Endothelial cell of umbilical vein (primary cell): ENCODE measurements at places on chromosomes 13 and 19. TPM values are rescaled to one million over a fixed set of nuclear protein-coding genes. Genes with fewer than 3 reads are reported as not detected.

DNA sequence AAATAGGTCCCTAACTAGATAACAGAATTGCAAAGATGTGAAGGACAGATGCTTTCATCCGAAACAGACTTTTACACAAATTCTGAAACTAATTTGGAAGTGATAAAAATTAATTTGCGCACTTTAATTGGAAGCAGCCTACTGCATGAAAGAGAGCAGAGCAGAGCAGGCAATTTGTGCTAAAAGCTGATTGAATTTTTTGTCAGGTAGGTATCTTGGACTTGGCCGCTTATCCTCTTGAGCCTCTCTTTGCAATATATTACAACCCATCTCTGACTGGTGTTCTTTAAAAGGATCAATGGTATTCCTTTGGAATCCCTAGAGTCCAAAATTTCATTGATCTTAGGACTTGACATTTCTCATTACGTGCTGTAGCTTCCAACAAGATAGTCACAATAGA is 183.3 kb upstream of the MAB21L1 start:
- H3K4me3 ChIP-seq: no peak overlapping the region
- H3K4me1 ChIP-seq: no peaks in the 10 kb centered on the region

DNA sequence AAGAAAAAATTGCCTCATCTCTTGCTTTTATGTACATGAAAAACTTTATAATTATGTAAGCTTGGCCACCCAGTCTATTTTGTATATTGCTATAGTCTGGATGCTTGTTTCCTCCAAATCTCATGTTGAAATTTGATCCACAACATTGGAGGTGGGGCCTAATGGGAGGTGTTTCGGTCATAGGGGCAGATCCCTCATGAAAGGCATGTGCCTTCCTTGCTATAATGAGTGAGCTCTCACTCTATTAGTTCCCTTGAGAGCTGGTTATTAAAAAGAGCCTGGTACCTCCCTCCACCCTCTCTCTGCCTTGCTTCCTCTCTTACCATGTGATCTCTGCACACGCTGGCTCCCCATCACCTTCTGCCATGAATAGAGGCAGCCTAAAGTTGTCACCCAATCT is 1005.1 kb downstream of the PCDH9 start:
- H3K4me3 ChIP-seq: no peak overlapping the region
- H3K4me1 ChIP-seq: no peaks in the 10 kb centered on the region
- DNase-seq: no peak
- no peaks in the 10 kb centered on the region for H3K36me3 ChIP-seq

GRCh38 chr13:39509616-39510315 is 93.2 kb downstream of the LHFPL6 start:
- H3K27ac ChIP-seq: no peak overlapping the region
- no peaks in the 10 kb centered on the region for H3K4me1 ChIP-seq
- no peak overlapping the region for H3K4me3 ChIP-seq
- H3K27me3 ChIP-seq: no peaks in the 10 kb centered on the region
- DNase-seq: no peak
- no peaks in the 10 kb centered on the region for H3K36me3 ChIP-seq

GRCh38 chr19:40687525-40688016 is 2.9 kb downstream of the NUMBL start:
- H3K4me1 ChIP-seq: peaks cover 13% of the 10 kb centered on the region
- H3K4me3 ChIP-seq: no peak overlapping the region
- no peak for DNase-seq
- no peak overlapping the region for H3K27ac ChIP-seq
- H3K36me3 ChIP-seq: no peaks in the 10 kb centered on the region
- no peaks in the 10 kb centered on the region for H3K27me3 ChIP-seq

GRCh38 chr13:109747524-109747923 is 38.9 kb downstream of the IRS2 start:
- no peak overlapping the region for H3K27ac ChIP-seq
- no peaks in the 10 kb centered on the region for H3K36me3 ChIP-seq
- H3K4me1 ChIP-seq: no peaks in the 10 kb centered on the region
- no peak overlapping the region for H3K4me3 ChIP-seq
- no peaks in the 10 kb centered on the region for H3K27me3 ChIP-seq

DNA sequence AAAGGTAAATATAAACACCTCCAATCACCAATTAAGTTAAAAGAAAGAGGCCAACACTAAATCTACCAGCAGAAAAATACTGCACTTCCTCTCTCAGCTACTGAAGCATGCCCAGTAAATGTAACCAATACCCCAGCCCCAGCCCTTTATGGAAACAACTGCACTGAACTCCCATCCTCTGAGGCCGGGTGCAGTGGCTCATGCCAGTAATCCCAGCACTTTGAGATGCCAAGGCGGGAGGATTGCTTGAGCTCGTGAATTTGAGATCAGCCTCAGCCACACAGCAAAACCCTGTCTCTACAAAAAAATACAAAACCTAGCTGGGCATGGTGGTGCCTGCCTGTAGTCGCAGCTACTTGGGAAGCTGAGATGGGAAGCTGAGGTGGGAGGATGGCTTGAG is 221.6 kb upstream of the SOX21 start:
- no peaks in the 10 kb centered on the region for H3K4me1 ChIP-seq
- H3K27me3 ChIP-seq: peaks cover 1% of the 10 kb centered on the region
- H3K36me3 ChIP-seq: no peaks in the 10 kb centered on the region
- DNase-seq: no peak
- no peak overlapping the region for H3K27ac ChIP-seq

- no peak for DNase-seq
- no peaks in the 10 kb centered on the region for H3K36me3 ChIP-seq
- no peak overlapping the region for H3K4me3 ChIP-seq
- H3K27ac ChIP-seq: no peak overlapping the region
- H3K27me3 ChIP-seq: no peaks in the 10 kb centered on the region
- no peaks in the 10 kb centered on the region for H3K4me1 ChIP-seq
Observed at GRCh38 chr13:47117268-47117667, 220.4 kb upstream of the HTR2A start.

DNA sequence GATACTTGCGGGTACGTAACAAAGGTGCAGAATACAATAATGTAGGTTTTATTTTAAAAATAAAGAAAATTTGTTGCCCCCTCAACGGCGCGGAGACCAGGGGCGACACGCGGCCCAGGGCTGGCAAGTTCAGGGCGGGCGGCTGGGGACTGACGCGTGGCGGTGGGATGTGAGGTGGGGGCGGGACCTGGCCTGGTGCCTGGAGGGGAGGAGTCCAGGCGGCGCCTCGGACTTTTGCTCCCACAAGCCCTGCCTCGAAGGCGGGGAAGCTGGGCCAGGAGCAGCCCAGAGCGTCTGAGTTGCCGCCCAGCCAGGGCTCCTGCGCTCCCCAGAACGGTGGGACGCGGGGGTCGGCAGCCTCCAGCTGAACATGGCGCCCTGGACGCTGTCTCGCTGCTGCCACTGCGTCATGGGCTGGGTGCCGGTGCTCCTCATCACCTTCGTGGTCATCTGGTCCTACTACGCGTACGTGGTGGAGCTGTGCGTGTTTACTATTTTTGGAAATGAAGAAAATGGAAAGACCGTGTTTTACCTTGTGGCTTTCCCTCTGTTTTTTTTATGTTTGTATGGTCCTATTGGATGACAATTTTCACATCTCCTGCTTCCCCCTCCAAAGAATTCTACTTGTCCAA is 1122.8 kb upstream of the ATXN8OS start:
- no peak for DNase-seq
- no peak overlapping the region for H3K27ac ChIP-seq
- no peaks in the 10 kb centered on the region for H3K27me3 ChIP-seq

DNA sequence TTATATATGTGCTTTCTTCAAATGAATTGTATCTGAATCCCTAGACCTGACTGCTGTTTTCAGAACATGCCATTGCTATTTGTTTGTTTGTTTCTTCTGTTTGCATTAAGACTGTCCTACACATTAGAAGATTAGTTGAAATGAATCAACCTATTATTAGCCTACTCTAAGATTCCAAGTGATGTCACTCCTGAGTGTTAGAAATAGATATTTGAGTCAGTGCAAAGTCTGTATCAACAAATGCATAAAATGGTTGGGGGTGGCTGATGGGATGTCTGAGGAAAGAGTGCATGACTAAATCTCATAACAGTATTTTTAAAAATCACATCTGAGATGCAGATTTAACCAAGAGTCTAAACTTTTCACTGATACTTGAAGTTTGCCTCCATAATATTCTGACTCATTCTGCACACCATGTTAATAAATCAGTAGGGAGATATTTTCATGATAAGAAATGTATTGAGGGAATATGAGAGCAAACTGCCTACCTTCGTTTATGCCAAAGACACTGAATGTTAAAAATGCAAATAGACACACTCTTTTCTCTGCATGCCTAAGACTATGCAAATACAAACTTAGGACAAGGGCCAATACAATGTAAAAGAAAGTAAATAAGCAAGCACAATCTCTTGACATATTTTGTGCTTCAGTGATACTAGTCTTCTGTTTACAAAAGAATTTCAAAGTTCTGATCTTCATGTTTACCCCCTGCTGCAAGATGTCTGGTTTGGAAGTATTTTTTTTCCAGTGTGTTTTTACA is 253.3 kb downstream of the LIG4 start:
- no peak overlapping the region for H3K27ac ChIP-seq
- no peak overlapping the region for H3K4me3 ChIP-seq
- no peaks in the 10 kb centered on the region for H3K4me1 ChIP-seq

DNA sequence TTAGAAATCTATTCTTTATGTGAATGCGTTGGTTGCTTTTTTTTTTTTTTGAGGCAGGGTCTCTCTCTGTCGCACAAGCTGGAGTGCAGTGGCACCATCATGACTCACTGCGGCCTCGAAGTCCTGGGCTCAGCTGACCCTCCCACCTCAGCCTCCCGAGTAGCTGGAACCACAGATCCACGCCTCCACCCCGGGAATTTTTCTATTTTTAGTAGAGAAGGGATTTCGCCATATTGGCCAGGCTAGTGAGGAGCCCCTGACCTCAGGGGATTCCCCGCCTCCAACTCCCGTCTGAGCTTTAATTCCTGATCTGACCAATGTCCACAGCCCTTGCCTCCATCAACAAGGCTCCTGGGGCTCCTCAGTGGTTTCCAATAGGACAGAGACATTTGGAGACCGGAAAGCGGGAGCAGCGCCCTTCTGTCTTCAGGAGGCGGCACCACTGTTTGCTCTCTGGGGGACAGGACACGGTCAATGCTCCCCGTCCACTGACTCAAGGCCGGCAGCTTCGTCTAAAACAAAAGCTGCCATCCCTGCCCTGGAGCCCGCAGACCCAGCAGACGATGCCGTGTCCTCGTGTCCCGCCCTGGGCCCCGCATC is 503 bp downstream of the TUBA3C start:
- no peaks in the 10 kb centered on the region for H3K4me1 ChIP-seq
- H3K36me3 ChIP-seq: no peaks in the 10 kb centered on the region
- DNase-seq: no peak

- H3K27ac ChIP-seq: no peak overlapping the region
- no peaks in the 10 kb centered on the region for H3K27me3 ChIP-seq
- DNase-seq: no peak
- no peak overlapping the region for H3K4me3 ChIP-seq
- H3K36me3 ChIP-seq: no peaks in the 10 kb centered on the region
Observed at GRCh38 chr13:42380420-42381164, 108.6 kb downstream of the AKAP11 start.

DNA sequence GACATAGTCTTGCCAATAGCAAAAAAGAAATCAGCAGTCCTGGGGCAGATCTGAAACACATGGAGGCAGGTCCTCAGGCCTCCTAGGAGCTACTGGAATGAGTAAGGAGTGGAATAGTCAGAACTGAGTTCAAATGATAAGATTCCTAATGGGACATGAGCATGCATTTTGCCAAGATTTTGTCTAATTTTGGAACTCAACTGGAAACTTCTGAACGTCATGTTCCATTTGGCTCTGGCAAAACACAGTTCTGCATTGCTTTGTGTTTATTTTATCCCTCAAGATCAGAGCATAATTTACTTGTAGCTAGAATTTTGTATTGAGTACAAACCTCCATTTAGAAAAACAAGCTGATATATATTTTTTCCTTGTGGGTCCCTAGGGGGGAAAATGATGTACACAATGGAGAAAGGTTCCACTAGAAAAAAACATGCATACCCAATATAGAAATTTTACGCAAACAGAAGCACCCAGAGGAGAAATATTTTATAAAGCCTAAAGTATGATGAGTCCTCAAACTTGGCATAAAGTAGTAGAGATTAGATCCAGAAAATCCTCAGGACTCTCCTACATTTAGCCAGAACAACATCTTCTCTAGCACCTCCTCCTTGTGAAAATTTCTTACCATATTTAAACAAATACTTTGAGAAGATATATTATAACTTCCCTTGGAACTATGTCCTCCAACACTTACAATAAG is 149.0 kb upstream of the SERP2 start:
- no peak overlapping the region for H3K27ac ChIP-seq
- H3K4me3 ChIP-seq: no peak overlapping the region
- no peaks in the 10 kb centered on the region for H3K27me3 ChIP-seq
- peaks cover 5% of the 10 kb centered on the region for H3K4me1 ChIP-seq

DNA sequence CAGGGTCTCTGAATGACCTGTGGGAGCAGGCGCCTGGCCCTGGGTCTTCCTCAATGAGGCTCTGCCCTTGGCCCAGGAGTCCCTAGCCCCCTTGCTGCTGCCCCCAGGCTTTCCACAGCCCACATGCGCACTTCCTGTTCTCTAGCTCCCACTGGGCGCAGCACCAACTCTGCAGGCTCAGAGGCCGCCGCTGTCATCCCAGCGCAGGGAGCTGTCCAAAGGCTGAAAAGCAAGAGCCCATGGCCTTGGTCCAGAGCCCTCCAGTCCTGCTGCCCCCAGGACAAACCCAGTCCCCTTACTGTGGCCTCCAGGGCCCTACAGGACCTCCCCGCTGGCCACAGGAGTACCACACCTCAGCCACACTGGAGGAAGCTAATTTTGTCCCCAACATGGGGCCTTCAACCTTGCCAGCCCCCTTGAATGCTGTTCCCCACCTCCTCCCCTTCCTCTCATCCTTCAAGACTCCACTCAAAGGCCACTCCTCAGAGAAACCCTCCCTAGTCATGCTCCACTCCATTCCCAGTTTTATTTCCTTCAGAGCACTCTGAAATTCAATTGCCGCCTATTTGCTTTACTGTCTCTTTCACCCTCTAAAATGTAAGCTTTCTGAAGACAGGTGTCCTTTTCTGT is 8.0 kb upstream of the POU2F2 start:
- no peaks in the 10 kb centered on the region for H3K36me3 ChIP-seq
- H3K4me3 ChIP-seq: no peak overlapping the region
- peak; percentile 68 for DNase-seq
- no peaks in the 10 kb centered on the region for H3K4me1 ChIP-seq

GRCh38 chr19:14116525-14116917 is 1.0 kb downstream of the PRKACA start:
- no peaks in the 10 kb centered on the region for H3K27me3 ChIP-seq
- no peaks in the 10 kb centered on the region for H3K36me3 ChIP-seq
- DNase-seq: no peak
- no peak overlapping the region for H3K27ac ChIP-seq
- H3K4me1 ChIP-seq: peaks cover 25% of the 10 kb centered on the region

- H3K36me3 ChIP-seq: no peaks in the 10 kb centered on the region
- H3K4me3 ChIP-seq: no peak overlapping the region
- no peak for DNase-seq
- H3K27me3 ChIP-seq: no peaks in the 10 kb centered on the region
Observed at GRCh38 chr13:75985132-75985531, 349.0 kb downstream of the LMO7 start.

GRCh38 chr19:12478234-12478941 is 6.2 kb downstream of the ZNF709 start:
- H3K27me3 ChIP-seq: no peaks in the 10 kb centered on the region
- DNase-seq: no peak
- H3K36me3 ChIP-seq: no peaks in the 10 kb centered on the region
- no peak overlapping the region for H3K4me3 ChIP-seq

GRCh38 chr13:94854688-94855087 is 142.3 kb upstream of the SOX21 start:
- no peaks in the 10 kb centered on the region for H3K36me3 ChIP-seq
- H3K4me1 ChIP-seq: peaks cover 11% of the 10 kb centered on the region
- no peak overlapping the region for H3K27ac ChIP-seq
- H3K4me3 ChIP-seq: no peak overlapping the region
- no peak for DNase-seq
- H3K27me3 ChIP-seq: peaks cover 7% of the 10 kb centered on the region

DMWD gene
- total RNA-seq: 81.1 and 81.6 TPM in 2 replicates

BEST2 gene
- total RNA-seq: not detected in 2 replicates

CGB3 gene
- total RNA-seq: not detected in 2 replicates

GRIK5 gene
- total RNA-seq: 0.53 and 2.2 TPM in 2 replicates

TINCR gene
- total RNA-seq: not detected in 2 replicates

GPI gene
- 245 and 273 TPM in 2 replicates for total RNA-seq
